ENCODE measurements at places on chromosomes 2 and 18.

DNA sequence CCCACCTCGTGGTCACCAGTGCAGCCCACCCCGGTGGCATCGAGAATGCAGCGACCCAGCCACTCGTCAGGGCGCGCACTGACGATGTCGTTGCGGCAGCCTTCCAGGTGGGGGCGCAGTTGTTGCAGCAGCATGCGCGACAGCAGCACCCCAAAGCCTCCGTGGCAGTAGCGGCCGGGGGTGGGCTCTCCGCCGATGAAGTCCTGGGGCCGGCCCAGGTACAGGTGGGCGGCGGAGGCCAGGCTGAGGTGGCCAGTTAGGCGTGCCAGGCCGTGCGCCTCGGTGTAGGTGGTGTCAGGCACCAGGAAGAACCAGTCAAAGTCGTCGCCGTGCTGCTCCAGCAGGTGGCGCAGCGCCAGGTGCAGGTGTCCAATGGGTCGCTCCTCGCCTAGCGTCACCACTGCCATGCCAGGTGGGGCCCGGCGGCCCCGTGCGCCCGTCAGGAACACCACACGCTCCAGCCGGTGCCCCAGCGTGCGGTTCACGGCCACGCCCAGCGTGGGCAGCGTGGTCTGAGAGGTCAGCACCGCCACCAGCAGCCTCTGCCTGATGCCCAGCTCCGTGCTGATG lies 1.9 kb downstream of the CHPF start:
- peaks cover 7% of the 10 kb centered on the region for H3K36me3 ChIP-seq
- H3K27me3 ChIP-seq, result no peaks in the 10 kb centered on the region
- H3K4me1 ChIP-seq, result peaks cover 6% of the 10 kb centered on the region
- no peak overlapping the region for H3K4me3 ChIP-seq

GRCh38 chr2:32564417-32565035 lies 63.3 kb upstream of the TTC27 start:
- no peak overlapping the region for H3K4me3 ChIP-seq
- H3K27me3 ChIP-seq, result no peaks in the 10 kb centered on the region
- H3K4me1 ChIP-seq, result no peaks in the 10 kb centered on the region
- DNase-seq, result peak; percentile 58
- H3K36me3 ChIP-seq, result no peaks in the 10 kb centered on the region

DNA sequence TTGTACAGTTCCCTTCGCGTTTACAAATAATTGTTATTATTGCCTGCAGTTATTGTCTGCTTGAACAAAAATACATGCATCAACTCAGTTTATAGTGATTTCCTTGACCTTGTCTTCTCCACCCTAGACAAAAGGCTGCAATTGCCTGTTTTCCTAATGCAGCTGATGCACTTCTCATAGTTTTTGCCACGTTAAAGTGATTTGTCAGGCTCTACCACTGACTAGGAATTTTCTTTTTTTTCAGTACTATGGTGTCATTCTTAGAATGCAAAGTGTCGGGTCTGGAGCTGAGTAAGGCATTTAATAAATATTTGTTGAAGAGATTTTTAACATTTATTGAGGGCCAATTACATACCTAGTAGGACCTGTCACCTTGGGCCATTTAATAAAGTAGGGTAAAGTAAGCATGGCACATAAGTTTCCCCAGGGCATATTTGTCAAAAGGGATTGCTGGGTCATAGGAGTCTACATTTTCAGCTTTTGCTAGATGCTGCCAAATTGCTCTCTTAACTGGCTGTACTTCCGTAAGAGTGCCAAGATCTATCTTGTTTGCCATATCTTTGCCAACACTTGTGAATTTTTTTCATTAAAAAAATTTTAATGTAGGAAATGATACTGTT lies 24.1 kb downstream of the ACSL3 start:
- H3K27me3 ChIP-seq, result no peaks in the 10 kb centered on the region
- no peaks in the 10 kb centered on the region for H3K4me1 ChIP-seq
- H3K27ac ChIP-seq, result no peak overlapping the region
- no peak overlapping the region for H3K4me3 ChIP-seq
- H3K36me3 ChIP-seq, result no peaks in the 10 kb centered on the region
- DNase-seq, result no peak

GRCh38 chr2:18896125-18896764 lies 306.9 kb upstream of the NT5C1B start:
- no peaks in the 10 kb centered on the region for H3K4me1 ChIP-seq
- H3K36me3 ChIP-seq, result no peaks in the 10 kb centered on the region
- no peak overlapping the region for H3K4me3 ChIP-seq
- no peak overlapping the region for H3K27ac ChIP-seq

- no peak overlapping the region for H3K27ac ChIP-seq
- no peak overlapping the region for H3K4me3 ChIP-seq
- H3K27me3 ChIP-seq, result no peaks in the 10 kb centered on the region
These were observed 616.7 kb downstream of the TDRD15 start for GRCh38 chr2:21740484-21740883.
